ENCODE measurements at places on chromosomes 7 and 10.

DNA sequence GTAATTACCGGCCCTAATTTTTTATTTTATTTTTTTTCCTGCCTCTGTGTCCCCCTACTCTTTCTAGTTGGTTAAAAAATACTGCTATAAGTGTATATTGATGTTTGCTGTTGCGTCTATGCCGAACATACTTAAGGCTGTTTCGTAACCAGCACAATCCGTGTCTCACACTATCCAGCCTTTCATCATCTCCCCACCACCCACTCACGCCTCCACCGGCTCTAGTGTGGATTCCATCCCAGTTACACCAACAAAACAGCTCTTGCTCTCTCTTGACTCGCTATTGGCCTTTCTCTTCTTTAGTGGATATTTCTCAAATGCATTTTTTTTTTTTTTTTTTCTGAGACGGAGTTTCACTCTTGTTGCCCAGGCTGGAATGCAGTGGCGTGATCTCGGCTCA is 70.1 kb upstream of the CAMK1D start:
- no peak for DNase-seq

DNA sequence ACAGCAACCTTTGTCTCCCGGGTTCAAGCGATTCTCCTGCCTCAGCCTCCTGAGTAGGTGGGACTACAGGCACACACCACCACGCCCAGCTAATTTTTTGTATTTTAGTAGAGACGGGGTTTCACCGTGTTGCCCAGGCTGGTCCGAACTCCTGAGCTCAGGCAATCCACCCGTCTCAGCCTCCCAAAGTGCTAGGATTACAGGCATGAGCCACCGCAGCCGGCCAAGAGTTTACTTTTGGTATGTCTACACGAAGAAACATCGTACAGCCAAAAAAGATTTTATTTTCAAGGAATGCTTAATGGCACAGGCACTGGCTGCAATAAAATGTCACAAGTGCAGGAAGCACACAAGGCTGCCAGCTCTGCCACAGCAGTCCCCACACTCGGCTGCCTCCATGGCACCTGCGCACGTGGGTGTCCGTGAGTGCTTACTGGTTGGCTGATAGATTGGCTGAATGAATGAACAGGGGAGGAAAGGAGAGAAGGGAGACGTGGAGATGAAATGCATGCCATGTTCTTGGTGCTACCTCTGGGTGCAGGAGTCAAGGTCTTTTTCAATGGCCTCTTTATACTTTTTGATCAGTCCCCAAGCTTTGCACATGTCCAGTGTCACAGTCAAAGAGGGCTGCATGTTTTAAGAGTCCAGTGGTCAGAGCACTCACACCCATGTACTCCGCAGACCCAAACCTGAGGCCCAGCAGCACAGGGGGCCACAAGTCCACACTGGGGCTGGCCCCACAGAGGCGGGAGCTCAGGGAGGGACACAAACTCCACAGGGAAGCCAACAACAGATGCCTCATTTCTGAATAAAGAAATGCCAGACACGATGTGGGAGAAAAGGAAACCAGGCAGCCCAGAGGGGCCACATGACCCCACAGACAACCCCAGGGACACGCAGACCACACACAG is 198.2 kb downstream of the MAD1L1 start:
- no peak for DNase-seq

GRCh38 chr10:58897708-58898107 is 278.7 kb upstream of the PHYHIPL start:
- no peak for DNase-seq

- DNase-seq = no peak
These were observed 32.0 kb downstream of the NRAP start for GRCh38 chr10:113631684-113632367.

DNA sequence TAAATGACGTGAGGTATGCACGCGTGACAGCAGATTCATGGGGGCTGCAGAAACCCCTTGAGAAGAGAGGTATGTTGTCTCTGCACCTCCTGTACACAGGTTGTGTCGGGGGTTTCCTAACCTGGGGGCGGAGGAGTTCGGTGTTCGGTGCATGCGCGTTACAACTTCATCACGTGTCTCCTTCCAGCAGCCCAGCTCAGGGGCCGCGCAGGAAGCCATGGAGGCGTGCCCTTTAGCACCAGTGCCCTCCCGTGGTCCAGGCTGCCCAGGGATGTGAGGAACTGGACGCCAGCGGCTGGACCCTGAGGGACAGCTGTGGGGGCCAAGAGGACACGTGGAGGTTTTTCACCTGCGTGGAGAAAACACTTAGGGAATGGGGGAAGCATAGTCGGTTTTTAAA is 186.4 kb downstream of the EBF3 start:
- DNase-seq = no peak

- DNase-seq = no peak
These were observed 71.1 kb upstream of the TFEC start for GRCh38 chr7:116101704-116102103.

DNA sequence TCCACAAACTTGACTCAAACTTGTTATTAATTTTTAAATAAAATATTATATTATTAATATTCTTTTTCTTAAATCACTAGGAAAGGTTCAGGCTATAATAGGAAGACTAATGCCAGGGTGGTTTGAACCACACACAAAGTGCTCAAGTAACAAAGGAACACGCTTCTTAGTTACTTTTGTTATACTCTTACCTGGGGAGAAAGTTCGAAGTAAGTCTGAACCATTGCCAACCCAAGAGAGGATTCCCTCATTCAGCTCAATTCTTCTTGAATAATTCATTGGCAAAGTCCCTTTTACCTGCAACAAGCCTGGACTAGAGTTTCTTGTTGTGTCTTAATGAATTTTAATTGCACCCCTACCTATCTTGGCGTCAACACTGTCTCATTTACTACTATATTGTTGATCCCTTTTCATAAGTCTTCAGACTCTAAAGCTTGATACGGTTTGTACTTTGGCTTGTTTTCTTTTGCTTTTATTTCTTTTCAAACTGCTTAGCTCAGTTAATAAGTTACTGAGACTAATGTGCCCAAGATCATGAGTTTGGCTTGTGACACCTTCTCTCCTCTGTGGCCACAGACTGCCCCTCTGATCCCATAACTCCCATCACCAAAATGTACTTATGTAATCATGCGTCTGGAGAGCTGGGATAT is 10.2 kb upstream of the C10orf67 start:
- no peak for DNase-seq

DNA sequence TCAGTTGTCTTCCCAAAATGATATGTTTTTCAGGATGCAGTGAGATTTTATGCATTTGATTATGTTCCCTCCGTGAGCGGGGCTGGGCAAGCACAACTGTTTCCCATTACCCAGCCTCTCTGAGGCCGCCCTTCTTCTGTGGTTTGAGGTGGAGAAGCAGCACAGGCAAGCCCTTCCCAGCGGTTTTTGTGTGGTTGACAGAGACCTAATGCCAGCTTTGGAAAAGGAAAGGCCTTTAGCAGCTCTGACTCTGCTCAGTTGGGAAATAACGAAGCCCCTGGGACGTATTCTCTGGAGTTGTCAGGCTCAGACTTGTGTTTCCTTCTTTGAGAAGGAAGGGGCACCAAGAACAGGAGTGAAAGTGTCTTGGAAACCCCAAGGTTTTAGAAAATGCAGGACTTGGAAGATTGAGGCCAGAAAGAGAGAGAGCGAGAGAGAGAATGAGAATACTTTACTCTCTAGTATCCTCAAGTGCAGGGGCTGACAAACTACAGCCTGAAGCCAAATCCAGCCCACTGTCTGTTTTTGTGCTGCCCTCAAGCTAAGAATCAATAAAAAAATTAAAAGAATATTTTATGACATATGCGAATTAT is 20.6 kb upstream of the PDCD4 start:
- DNase-seq = no peak

DNA sequence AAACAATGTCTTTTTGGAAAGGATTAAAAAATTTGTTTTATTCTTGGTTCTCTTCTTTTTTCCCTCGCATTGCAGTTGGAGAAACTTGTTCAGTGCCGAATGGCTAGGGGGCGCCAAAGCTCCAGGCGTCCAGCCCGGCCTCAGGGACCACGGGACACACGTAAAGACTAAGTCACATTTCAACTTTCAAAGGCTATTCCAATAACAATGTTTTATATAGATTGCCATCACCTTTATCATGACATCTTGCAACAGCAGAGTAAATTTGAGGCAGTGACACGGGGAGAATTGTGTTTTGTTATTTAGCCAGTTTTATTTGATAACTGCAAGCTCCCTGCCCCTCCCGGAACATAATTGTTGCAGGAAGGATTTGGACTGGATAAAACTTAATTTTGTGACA is 2.2 kb upstream of the IGFBP3 start:
- DNase-seq = peak; percentile 18

GRCh38 chr7:44353668-44354067 is 28.3 kb upstream of the CAMK2B start:
- DNase-seq = no peak

GRCh38 chr10:51651063-51651462 is 48.3 kb downstream of the CSTF2T start:
- DNase-seq = no peak

- no peak for DNase-seq
These were observed 101.8 kb downstream of the PTPRE start for GRCh38 chr10:128008521-128009250.

DNA sequence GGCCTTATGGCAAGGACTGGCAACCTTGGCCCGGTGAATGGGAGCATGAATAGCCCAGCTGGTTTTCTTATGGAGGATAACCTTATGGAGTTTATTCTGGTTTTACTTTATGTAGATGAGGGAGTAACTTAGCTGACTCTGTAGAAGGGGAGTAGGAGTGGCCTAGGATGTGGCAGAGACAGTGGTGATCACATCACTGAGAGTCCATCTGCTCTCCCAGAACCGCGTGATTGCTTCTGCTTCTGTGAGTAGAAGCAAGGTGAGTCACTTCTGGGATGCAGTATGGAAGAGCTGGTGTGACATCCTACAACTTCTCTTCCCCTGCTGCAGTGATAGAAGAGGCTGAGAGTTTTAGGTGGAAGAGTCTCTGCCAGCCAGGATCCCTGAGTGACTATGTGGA is 129.2 kb downstream of the RPS24 start:
- no peak for DNase-seq

DNA sequence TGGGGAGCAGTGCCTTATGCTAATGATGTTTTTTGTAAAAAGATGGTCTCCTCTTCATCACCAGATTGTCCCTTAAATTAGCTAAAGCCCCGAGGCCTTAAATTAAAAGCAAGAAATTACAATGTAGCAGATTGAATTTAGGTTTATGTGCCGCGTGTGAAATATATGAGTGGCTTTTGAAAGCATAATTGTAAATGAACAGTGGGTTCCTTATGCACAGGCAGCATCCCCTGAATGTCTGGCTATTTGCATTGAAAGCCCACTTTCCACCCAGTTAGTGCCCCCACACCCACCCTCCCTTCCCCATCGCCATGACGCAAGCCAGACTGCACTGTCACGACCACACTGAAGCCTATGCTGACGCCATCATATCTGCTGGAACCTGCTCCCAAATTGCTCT is 62.4 kb upstream of the SORCS3 start:
- no peak for DNase-seq

DNA sequence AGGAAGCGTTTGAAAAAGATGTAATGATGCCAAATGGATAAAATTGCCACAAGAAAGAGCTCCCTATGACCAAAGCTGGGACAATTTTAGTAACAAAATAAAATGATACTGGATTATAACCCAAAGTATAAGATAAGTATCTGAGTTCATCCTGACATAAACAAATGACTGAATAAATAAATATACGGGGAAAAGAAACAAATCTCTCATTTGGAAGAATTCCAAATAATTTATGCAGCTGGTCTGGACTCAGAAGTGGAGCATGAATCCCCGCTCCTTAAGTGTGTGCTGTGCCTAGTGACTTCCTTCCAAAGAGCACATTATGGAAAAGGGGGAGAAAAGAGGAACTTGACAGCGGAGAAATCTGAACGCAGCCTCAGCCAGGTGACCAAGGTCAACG is 186.2 kb downstream of the RAMP3 start:
- DNase-seq = no peak

DNA sequence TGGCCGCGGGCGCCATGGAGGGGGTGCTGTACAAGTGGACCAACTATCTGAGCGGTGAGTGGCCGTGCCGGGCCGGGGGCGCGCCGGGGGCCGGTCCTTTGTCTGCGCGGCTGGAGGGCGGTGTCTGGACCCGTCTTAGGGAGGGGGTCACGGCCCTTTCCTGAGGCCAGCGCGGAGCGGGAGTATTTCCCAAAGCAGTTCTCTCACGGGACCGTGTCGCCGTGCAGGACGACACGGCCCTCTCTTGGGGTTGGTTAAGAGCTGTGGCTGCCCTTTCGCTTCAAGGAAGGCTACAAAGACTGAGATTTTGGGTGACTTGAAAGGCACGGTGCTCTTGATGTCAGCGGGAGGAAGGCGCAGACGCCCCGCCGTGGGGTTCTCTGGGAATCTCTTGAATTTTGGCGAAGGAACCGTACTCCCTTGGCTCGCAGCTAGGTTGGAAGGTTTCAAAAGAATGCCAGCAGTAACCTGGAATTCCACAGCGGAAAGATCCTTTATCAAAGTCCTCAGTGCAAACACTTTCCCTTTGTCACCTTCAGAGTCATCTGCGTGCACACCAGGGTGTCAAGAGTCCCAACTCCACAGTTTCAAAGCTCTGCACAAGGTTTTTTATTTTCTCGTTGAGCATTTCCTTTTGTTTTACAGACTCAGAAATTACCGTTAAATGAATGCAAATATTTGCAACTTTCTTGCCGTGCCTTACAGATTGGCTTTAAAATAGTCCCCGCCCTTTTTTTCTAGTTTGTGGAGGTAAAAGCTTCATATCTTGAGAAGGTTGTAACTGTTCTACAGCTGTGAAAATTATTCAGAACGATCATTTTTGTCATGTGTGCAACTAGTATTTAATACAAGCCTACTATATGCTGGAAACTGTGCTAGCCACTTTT is 780 bp downstream of the PLEKHA8 start:
- no peak for DNase-seq

GRCh38 chr7:111414374-111414773 is 147.9 kb downstream of the IMMP2L start:
- no peak for DNase-seq

All from GM18507 (cell line).